ENCODE measurements at places on chromosomes 6 and 20.

DNA sequence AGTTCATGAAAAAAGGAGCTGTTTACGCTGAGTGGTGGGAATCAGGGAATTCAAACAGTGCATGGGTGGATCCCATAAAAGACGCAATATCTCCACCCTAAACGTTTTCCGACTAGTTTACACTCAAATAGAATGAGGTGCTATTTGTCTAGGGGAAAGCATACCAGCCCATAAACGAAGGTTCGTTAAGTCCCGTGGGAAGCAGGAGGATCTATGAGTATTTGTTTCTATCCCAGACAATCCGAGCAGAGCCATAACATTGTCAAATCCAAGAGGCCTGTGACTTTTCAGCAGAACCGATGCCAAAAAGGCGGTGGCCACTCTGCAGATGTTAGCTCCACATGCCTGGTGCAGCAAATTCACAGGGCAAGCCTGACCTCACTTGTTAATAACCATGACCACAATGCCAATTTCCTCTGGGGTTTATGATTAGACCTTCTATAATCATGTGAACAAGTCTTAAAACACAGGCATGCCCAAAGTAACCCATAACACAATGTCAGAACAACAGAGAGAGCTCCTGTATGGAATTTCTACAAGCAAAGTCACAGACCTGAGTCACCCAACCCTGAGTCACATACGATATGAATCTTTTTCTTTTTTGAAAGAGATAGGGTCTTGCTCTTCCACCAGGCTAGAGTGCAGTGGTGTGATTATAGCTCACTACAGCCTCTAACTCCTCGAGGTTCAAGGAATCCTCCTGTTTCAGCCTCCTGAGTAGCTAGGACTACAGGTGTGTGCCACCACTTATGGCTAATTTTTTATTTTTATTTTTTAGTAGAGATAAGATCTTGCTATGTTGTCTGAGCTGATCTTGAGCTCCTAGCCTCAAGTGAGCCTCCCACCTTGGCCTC, 123.3 kb downstream of the KIF13A start:
- no peak for DNase-seq

- no peak for DNase-seq
Measured at GRCh38 chr6:3281631-3282475, 23.1 kb downstream of the PSMG4 start.

GRCh38 chr6:87210979-87211378, 55.6 kb downstream of the ZNF292 start:
- no peak for DNase-seq

DNA sequence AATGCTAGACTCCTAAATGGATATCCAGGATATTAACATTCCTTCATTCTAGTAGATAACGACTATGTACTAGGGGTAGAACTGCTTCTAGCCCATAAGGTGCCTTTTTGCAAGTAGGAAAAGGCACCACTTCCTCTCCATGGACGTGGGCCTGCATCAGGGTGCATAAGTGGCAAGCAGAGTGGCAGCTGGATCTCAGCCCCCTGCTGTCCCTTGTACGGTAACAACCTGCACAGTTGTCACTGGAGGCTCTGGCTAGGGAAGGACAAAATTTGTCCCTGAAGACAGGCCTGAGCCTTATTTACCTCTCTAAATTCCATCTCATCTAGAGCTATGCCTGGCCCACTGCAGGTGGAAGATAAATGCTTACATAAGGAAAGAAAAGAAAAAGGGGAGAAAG, 42.5 kb upstream of the SAYSD1 start:
- DNase-seq: no peak

- no peak for DNase-seq
Measured at GRCh38 chr6:108836061-108836460, 12.2 kb upstream of the ARMC2 start.

DNA sequence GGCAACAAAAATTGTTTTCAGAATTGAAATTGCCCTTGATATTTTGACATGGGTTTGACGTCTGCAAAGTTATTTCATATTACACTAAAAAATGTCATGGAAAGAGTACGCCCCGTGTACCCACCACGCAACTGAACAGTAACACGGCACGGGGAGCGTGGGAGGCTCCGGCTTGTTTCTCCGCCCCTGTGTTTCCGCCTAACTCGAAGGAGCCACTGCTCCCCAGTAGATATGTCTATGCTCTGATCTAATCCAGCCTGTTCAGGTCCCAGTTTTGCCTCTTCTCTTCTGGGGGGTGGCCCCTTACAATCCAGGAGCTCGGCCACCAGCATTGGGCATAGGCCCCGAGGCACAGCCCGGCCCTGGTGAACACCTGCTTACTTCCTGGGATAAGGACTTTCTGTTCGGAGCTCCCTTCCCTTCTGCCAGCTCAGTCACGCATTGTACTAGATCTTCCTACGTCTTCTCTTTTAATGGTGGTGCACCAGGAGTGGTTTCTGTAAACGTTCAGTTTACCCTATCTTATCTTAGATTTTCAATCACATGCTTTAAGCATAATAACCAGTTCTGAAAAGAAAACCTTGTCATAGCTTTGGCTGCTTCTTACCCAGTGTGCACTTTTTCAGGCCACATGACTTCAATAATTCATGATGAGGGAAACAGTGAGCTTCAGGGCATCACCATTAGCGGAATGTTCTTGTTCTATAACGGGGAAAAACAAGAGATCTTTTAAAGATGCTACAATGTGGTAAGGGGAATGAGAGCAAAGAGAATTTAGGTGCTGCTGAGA, 43.9 kb upstream of the EXOC2 start:
- no peak for DNase-seq

- no peak for DNase-seq
Measured at GRCh38 chr20:57055345-57055744, 211.1 kb downstream of the BMP7 start.

DNA sequence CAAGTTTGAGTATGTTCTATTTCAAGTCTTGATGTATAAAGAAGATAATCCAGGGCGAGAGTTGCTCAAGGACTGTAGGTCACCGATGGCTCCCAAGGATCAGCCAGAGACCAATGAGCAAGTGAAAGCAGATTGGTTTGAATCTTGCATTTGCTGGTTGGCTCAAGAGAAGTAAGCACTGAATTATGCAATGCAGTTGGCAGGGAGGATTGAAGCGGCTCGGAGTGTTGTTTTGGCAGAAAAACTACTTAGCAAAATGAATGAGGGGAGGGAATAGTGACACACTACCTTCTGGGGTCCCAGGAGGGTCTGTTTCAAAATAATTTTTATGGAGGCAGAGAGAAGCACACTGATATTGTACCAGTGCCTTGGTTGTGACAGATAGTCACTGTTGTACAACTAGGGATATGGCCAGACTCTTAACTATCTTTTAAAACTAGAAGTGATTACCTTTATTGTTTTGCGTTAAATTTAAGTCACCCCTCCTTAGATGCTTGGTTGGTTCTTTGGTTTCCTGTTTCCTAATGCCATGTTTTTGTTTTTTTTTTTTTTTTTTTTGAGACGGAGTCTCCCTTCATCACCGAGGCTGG, 15.7 kb downstream of the SASH1 start:
- no peak for DNase-seq

DNA sequence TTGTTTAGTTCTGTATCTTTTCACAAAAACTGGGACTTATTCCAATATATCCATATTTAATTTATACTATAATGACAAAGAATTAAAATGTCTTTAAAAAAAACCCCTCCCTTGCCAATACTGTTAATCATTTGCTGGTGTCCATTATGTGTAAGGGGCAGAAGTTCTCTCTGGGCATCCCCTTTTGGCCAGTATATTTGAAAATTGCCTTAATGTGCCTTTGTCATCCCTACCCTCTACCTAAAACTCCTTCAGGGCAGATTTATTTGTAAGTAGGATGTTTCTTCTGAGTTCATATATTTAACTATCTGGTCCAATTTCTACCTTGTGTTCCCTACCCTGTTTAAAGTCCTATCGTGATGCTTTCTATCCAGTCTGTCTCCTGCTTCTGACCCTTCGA, 62.9 kb downstream of the ARHGAP18 start:
- DNase-seq: no peak

DNA sequence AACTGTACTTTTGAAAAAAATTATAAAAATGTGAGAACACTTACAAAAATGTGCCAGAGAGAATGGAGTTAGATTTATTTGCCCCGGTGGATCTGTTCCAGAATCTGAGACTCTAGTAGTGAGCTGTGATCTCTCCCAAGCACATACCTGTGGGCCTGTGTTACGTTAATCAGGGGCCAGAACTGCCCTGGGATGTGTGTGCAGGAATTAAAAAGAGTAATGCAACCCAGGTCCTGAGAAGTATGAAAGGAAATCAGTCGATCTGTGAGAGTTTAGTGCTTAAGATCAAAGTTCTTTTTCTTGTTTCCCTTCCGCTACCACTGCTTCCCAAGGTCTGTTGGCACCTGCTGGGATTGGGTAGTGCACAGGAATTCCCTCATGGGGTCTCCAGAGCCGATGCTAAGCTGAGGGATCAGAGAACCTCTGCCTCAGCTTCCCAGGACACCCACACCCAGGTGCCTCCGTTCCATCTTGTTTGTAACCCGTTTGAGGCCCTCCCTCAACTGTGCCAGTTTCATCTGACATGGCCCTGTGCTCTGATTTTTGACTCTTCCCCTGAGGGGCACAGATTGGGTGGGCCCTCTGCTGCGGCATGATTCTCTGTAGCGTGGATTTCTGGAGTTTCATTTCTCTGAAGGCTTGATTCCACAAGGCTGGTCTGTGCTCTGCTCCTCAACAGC, 87.7 kb downstream of the RREB1 start:
- no peak for DNase-seq

DNA sequence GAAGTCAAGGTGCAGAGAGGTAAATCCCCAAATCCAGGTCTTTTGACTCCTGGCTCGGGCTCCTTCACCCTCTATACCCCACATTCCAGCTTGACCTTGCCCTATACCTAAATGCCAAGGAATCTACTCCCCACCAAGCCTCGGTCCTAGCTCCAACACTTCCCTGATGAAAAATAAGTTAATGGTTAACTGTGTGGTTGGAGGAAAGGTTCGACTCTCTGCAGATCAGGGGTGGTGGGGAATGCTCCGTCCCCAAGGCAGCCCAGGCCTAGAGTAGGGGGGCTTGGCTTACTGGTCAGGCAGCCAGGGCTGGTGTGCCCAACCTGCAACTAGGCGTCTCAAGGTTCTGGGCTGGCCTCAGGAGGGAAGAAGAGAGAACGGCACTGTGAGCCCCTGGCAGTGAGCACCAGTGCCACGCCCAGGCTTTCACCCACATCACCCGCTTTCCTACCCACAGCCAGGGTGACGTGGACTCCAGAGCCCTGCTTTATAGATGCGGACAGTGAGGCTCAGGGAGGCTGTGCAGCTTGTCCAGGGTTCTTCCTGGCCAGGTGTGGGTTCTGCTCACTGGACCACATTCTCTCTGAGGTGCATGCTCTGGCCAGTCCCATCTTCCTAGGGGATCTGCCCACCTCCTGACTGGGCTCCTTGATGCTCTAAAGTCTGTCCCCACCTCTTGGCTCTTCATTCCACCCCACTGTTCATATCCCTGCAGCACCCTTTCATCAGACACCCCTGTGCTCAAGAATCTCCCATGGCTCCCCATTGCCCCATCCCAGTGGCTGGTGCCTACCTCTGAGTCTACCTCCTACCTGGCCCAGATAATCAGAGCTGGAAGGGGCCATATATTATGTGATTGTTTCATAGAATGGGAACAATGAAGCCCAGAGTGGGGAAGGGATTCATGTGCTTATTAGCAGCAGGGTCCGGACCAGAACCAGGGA, 8.2 kb downstream of the SPDEF start:
- DNase-seq: no peak

- DNase-seq: no peak
Measured at GRCh38 chr20:17227669-17228623, 1.1 kb downstream of the PCSK2 start.

- no peak for DNase-seq
Measured at GRCh38 chr20:2093159-2093781, 8.4 kb upstream of the STK35 start.

GRCh38 chr6:91476000-91476399, 889.1 kb upstream of the MAP3K7 start:
- no peak for DNase-seq

DNA sequence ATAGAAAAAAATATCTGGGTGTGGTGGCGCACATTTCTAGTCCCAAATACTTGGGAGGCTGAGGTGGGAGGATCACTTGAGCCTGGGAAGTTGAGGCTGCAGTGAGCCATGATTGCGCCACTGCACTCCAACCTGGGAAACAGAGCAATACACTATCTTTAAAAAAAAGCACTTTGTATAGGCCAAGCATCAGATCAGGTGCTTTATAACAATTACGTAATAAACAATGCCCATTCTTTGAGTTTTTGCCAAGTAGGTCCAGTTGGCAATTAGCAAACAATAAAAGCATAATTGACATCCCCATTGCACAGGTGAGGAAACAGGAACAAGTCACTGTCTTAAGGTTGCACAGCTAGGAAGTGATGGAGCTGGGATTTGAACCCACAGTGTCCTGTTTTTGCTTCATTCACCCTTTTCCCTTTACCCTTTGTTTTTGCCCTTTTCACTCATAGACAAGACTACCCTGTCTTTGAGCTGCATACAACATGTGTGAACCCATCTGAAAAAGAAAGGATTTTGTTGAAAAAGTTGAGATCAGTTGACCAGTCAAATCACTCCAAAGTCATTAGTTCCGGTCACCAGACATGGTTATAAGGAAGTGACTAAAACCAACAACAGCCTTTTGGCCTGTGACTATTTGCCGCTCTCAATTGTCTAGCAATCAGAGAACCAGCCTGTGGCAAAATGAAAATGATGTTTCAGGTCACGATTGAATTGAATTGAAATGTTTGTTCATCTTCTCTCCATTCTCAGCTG, 303.6 kb downstream of the TFAP2C start:
- no peak for DNase-seq

DNA sequence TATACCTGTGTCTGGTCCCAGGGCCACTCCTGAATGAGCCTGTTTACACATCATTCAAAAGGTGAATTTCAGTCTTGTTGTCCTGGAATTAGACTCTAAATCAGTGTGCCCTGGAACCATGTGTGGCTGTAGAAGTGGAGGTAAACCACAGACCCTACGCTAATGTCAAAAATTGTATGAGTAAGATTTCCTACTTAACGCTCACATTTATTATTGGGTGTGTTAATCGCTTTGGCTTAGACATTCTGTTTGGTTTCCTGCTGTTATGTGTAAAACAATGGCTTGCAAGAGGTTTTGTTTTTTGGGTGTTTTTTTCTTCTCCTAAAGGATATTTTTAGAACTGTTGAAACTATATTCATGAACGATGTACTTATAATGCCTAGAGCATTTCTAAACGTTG, 19.3 kb downstream of the PLCB1 start:
- no peak for DNase-seq

DNA sequence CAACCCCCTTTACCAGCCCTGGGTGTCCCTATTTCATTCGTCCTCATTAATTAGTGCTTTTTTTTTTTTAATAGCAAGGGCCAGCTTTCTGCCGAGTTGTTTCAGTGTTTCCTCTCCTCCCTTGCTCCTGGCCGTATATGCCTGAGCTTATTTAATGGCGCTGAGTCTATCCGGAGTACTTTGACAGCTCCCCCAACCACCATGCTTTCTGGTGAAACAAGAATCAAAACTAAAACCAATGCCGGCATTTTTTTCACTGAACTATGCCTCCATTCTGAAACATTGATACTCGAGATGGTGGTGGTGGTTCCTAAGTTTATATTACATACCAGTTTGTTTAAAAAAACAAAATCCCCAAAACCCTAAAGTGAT, 1.2 kb downstream of the DCBLD1 start:
- no peak for DNase-seq

Measured in stimulated activated effector memory CD8-positive, alpha-beta T cell treated with anti-CD3 and anti-CD28 coated beads, Interleukin-12 subunit alpha, Interleukin-12 subunit beta, amount 100 ng/mL, for 72 hours (primary cell).